T-helper 2 cell treated with Interferon-gamma antibody and Interleukin-4, amounts not matched to agents 5 μg/mL and 100 μg/mL, for 36 hours (primary cell): ENCODE measurements at places on chromosomes 4 and X.

DNA sequence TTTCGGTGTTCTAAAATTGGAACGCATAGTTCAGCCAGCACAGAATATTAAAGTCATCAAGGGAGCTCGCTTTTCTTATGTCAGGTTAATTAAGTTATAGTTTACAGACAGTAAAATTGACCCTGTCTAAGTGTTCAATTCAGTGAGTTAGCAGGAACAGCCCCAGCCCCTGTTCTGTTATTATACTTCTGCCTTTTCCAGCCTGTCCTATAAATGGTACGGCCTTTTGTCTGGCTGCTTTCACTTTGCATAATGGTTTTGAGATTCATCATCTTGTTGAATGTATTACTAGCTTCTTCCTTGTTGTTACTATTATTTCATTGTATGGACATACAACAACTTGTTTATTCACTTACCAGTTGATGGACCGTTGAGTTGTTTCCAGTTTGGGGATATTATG, 9.5 kb downstream of the CXCL13 start:
- DNase-seq, result no peak

- DNase-seq, result no peak
Measured at GRCh38 chr4:151013944-151014343, 1.1 kb downstream of the LRBA start.

GRCh38 chrX:65576160-65576559, 41.6 kb upstream of the LAS1L start:
- DNase-seq, result no peak

DNA sequence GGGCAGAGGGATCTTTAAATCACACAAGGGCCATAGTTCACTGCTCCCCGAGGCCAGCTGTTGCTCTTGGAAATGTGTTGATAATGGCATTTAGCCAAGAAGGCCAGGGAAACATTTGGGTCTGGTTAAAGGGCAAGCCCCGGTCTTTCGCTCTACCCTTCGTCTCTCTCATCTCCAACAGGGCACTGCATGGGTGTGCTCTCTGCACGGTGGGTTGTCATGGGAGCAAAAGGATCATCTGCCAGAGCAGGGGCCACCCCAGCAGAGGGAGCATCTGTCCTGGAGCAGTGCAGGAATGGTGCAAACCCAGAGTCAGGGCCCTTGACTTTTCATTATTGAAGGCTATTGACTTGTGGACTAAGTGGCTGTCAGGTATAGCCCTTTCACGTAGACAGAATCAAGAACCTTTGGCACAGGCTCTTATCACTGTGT, 22.7 kb upstream of the PGRMC2 start:
- DNase-seq, result no peak

- DNase-seq, result no peak
Measured at GRCh38 chr4:68358988-68359387, 9.1 kb upstream of the YTHDC1 start.

GRCh38 chrX:66544181-66544580, 94.7 kb downstream of the EDA2R start:
- DNase-seq, result no peak

- DNase-seq, result no peak
Measured at GRCh38 chrX:47321823-47322371, 48.5 kb upstream of the ZNF157 start.

GRCh38 chr4:16694884-16695276, 203.6 kb downstream of the LDB2 start:
- no peak for DNase-seq

DNA sequence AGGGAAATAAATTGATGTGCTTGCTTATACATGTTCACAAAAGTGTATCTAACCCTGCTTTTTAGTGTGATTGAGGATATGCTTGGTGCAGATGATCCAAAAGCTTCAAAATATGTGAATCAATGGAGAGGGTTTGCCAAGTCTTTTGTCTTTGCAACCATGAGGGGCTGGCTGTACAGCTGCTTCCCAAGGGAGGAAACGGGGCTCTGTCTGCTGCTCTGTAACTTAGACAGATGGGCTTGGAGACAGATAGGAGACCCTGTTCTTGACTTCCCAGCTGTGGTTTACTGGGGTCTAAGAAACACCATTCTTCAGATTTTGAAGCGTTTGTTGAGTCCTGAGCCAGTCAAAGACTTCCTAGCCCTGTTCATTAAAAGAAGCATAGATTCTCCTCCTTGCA, 152.3 kb downstream of the DCLK2 start:
- no peak for DNase-seq

- no peak for DNase-seq
Measured at GRCh38 chr4:73916172-73916925, 47.2 kb downstream of the CXCL1 start.

GRCh38 chr4:14345356-14345775, 656.9 kb upstream of the CPEB2 start:
- no peak for DNase-seq

- no peak for DNase-seq
Measured at GRCh38 chr4:66606908-66607307, 936.6 kb upstream of the EPHA5 start.

- no peak for DNase-seq
Measured at GRCh38 chrX:3415011-3415410, 68.6 kb upstream of the MXRA5 start.

GRCh38 chrX:74246524-74246923, 57.5 kb upstream of the ZCCHC13 start:
- DNase-seq, result no peak

GRCh38 chrX:154032653-154033052, 13.0 kb upstream of the IRAK1 start:
- no peak for DNase-seq

GRCh38 chr4:102517753-102518152, 16.6 kb downstream of the NFKB1 start:
- no peak for DNase-seq

DNA sequence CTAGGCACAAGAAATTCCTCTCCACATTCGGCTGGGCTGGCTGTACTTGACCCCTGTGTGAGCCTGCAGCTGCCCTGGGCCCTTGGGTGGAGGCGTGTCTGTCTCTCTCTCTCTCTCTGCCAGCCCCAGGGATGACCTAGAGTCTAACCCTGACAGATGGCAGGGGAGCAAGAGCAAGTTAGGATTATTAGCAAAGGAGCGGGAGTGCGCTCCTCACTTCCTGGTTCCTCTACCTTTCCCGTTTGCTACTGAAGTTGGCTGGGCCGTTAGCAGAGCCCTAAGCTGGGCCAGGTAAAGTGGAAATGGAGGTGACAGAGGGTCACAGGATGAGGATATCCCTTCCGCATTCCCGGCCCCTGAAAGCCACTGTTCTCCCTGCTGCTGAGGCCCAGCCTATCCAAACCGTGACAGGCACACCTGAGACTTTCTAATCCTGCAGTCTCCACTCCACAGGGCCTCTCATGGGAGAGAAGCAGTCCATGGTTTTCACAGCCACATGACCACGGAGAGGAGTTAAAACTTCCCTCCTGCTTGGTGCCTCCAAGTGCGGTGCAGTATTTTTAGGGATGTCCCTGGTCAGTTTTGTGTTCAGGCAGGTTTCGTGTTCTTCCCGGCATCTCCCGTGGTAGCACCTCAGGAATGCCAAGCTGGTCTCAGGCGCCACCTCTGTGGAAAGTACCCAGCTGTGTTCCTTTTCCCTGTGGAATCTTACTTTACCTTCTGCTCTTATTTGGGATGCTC, 79.3 kb downstream of the CLDN22 start:
- DNase-seq, result no peak

- no peak for DNase-seq
Measured at GRCh38 chr4:48409203-48409602, 67.9 kb downstream of the SLAIN2 start.

DNA sequence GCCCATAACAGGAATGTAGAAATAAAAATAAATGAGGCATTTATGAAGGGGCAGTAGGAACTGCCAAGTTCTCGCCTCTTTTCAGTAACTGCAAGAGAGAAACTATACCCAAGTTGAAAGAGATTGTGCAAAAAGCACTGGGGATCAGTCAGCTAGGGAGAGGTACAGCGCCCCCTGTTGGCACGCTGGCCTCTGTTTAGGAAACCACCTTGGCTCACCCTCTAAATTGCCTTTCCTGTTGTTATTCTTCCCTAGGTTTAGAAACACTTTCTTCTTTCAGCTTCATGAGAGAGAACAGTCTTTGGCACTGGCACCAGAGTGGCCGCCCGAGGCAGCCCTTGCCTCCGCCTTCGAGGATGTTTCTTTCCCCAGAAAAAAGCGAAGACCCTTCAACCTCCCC, 348.5 kb downstream of the MID1IP1 start:
- peak; percentile 31 for DNase-seq

- no peak for DNase-seq
Measured at GRCh38 chrX:23904096-23904495, 3.6 kb downstream of the APOO start.

DNA sequence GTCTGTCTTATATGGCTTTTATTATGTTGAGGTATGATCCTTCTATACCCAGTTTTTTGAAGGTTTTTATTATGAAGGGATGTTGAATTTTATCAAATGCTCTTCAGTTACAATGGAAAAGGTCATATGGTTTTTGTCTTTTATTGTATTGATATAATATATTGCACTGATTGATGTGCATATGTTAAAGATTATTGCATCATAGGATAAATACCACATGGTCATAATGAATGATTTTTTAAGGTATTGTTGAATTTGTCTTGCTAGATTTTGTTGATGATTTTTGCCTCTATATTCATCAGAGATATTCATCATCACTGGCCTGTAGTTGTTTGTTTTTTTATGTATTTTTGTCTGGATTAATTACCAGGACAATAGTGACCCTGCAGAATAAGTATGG, 339.2 kb upstream of the CT83 start:
- no peak for DNase-seq

- no peak for DNase-seq
Measured at GRCh38 chr4:158316264-158316663, 106.0 kb downstream of the TMEM144 start.

- no peak for DNase-seq
Measured at GRCh38 chr4:7727749-7728148, 211.9 kb downstream of the AFAP1 start.

GRCh38 chr4:52870225-52870624, 8.1 kb downstream of the RASL11B start:
- DNase-seq, result no peak

DNA sequence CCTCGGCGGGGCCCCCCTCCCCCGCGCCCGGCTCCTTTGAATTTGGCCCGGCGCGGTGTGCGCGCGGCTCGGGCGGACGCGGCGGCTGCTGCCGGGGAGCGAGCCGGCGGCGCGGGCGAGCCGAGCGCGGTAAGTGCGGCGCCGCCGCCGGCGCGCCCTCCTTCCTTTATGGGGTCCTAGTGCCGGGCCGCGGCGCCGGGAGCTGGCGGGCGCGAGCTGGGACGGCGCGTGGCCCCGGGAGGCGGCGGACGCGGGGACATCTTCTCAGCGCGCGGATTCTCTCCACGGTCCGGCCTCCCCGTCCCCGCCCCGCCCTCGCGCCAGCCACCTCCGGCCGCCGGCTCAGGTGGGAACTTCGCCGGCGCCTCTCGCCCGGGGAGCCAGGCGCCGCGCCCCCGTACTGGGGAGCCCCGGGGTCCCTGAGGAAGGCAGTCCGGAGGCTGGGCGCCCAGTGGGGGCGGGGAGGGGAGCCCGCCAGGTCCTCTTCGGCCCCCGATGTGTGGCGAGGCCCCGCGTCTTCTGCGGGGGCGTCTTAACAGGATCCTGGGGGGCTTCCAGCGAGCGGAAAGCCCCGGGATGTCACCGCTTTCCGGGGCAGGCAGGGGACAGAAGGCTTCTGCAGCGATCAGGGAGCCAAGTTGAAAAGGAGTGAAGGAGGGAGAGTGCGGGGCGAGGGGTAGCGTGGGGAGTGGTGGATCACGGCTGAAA, 98.4 kb upstream of the TENM3 start:
- no peak for DNase-seq

- DNase-seq, result no peak
Measured at GRCh38 chr4:19227701-19228100, 1024.0 kb upstream of the SLIT2 start.

DNA sequence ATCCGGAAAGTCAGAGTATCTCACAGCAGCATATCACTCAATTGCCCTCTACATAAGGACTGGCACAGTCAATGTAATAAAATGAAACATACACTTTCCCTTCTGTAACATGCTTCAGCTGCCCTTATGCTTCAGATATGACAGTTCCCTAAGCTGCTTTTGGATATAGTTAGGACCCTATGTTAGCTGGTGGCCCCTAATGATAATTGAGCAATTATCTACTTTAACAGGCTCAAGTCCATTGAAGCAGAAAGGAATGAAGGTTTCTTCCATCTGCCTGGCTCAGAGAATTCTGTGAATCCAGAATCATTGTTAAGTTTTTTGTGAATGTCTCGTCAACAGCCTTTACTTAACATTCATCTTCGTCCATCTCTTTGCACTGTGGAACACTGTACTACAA, 951.2 kb upstream of the DIAPH2 start:
- no peak for DNase-seq

DNA sequence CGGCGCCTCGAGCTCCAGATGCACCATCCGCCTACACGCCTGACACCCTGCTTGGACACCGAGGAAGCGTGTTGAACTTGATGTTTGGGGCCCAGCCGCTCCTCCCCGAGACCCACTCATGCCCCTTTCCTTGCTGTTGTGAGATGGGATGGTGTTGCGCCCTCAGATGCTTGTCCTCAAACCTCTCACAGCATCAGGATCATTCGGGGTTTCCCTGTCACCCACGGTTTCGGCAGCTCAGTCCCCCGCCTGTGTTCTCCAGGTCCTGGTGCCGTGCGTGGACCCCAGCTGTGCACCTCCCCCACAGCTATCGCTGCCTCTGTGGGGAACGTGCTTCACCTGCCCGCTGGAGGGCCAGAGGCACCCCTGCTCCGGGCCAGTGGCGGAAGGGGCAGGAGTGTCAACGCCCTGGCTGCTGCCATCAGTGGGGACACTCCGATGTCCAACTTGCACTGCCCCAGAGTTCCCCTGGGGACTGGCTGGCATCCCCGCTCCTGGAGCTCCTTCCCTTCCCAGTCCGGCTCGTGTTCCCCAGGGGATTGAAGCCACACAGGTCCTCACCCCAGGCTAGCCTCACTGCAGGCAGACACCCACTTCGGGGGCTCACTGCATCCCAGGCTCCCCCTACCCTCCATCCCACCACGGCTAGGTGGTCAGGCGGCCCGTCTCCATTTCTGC, 82.3 kb upstream of the ADRA2C start:
- DNase-seq, result no peak

GRCh38 chr4:139957986-139958738, 195.8 kb downstream of the MAML3 start:
- no peak for DNase-seq

DNA sequence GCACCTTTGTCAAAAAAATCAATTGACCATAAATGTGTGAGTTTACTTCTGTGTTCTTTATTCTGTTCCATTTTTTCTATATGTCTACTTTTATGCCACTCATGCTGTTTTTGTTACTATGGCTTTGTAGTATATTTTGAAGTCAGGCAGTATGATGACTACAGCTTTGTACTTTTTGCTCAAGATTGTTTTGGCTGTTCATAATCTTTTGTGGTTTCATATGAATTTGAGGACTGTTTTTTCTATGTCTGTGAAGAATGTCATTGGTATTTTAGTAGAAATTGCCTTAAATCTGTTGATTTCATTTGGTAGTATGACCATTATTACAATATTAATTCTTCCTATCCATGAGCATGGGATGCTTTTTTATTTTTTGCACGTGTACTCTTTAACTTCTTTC, 346.8 kb downstream of the PPP3CA start:
- no peak for DNase-seq

- no peak for DNase-seq
Measured at GRCh38 chrX:23554304-23554703, 113.0 kb upstream of the PRDX4 start.
